ENCODE measurements at places on chromosomes 7 and 10.

- DNase-seq, result no peak
Observed at GRCh38 chr7:55413442-55413841, 48.3 kb downstream of the LANCL2 start.

DNA sequence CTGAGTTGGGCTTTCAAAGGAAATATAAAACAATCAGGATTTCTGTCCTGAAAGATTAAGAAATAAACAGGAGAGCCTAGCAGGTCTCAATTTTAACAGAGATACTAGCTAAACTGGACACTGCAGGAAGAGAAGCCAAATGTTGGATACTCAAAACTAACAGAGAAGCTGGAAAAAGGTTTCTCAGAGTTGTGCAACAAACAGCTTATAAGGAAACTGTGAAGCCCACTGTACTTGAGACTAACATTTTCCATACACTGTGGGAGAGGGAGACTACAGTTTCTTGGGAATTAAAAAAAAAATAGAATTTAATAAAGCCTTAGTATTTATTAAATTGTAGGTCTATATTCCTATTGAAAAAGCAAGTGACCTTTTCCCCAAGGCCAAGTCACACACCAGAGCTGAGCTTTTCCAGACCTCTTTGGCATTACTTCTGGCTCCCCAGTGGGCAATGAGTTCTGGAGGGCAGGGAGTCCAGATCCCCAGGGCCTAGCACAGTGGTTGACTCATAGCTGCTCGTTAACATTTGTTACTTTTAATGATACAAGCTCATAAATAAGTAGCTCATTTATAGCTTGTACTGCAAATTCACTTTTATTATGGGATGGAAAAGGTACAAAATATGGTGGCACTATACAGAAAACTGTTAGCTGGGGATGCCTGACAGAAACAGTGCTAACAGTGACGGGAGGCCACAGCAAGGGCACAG, 68.3 kb downstream of the MINDY3 start:
- DNase-seq, result no peak

DNA sequence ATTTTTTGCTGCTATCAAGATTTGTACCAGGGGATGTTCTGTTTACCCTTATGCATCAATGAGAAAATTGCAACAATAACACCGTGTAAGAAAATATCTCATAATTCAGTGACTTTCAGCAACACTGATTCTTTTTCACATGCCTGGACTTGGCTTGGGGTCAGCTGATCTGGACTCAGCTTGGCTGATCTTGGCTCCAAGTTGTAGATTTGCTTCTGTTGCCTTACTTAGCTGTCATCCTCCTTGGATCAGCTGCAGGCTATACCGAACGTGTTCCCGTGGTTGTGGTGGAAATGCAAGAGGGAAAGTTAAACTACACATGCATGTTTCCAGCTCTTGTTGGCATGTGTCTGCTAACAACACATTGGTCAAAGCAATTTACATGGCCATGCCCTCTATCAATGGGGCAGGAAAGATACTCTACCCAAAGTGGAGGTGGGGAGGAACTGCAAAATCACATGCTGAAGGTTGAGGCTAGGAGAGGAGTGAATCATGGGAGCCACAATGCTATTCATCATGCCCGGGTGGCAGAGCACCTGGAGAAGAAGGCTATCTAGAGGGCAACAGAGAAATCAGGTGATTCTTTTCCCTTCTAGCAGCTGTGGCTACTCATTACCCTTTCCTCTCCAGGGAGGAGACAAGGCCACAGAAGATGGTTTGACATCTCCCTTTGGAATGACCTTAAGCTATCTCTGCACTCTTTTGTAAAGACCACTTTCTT, 1276.3 kb upstream of the AUTS2 start:
- DNase-seq, result no peak

DNA sequence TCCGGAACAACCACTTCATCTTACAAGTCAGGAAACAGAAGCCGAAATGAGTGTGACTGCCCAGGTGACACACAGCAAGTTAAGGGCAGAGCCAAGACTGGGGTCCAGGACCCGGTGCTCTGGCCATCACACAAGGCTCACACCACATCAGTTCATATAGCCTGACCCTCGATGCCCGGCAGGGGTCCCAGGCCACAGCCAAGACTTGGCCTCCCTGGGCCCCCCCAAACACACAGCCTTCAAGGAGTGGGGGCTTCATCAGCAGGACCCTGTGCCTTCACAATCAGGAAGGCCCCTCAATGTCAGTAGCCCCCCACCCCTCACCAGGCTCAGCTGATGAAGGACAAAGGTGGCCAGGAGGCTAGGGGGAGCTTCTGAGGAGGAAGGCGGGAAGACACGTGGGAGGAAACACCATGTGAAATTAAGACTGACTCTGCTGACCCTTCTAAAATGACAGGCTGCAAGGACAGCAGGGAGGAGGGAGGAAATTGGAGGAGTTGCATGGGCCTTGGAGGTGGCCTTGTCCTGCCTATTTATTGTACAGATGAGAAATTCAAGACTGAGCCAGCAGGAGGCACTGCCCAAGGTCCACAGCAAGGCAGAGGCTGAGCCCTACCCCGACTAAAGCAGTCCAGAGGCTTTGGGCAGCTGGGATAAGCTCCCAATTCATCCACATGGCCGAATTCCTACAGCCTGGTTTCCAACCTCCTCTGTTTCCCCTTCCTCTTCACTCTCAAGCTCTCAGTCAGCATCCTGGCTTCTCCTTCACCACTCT, 216.1 kb upstream of the ZMIZ1 start:
- DNase-seq, result no peak

DNA sequence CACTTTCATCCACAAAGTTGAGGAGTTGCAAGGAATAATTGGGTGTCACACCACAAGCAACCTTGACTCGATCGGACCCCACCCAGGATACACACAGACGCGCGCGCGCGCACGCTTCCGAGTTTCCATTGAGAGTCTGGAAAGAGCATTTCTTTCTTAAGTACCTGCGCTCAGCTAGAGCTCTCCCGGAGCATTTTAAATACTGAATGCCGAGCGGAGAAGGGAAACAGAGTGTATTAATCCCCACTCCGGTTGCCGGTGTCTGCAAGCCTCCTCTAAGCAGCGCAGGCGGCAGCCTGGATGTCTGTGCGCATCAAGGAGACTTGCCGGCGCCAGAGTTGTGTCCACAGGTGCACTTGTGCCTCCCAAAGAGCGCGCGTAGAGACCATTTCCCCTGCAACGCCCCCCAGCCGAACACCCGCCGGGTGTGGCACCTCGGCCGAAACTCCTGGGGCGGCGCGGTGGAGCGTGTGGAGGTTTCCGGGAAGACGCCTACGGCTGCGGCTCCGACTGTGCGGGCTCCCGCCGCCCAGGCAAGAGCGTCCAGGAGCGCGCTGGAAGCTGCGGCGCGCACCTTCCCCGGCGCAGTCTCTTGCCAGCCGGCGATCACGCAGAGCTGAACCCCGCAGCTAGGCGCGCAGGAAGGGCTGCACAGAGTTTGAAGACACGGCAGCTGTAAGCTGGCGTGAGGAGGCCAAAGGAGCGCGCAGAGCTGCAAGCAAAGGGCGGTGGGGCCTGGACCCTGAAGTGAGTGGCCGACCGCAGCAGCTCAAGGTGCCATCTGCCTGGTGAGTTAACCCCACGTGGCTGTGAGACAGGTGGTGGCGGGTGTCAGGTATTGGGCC, 1.1 kb upstream of the FEZF1 start:
- DNase-seq, result no peak

DNA sequence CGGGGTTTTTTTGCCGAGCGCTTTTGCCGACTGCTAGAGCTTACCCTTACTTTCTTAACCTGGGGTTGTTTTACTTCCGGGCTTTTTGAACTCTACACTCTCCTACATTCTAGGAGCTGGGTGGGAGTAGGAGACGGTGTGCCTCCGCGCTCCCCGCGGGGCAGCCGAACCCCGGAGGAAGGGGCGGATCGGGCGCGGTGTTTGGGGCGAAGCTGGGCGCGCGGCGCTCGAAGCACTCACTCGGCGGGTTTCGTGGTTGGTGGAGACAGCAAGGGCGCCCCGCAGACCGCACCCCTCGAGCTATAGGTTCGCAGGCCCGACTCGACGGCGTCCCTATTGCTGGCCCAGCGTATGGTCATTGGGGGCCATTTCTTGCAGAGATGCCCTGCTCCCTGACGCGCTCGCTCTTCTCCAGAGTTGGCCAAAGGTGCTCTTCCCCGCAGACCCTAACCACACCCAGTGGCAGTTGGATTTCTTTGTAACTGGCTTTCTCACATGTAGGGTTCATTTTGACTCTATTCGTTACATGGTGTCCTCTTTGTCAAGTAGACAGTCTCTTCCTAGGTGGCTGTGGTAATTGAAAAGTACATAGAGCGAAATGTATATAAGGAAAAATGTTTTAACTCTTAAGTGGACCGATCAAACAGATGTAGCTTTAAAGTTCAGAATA, 364 bp downstream of the ZNF518A start:
- peak; percentile 42 for DNase-seq

GRCh38 chr10:88012641-88013040, 149.2 kb downstream of the PTEN start:
- no peak for DNase-seq

DNA sequence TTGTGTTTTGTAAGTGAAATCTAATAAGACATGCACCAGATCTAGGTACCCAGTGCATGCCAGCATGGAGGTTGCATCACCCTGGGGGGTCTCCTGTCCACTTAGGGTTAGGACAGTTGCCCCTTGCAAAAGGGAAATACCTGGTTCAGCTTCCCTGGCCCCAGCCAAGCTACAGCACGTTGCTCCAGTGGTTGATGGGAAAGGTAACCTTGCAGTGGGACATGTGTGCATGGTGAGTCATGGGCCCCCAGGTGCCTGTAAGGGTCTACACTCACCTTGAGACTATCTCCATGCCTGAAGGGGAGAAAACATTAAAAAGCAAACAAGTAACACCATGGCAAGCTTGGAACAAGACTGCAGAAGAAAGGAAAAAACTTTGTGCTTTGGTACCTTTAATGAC, 143.9 kb downstream of the LSM5 start:
- no peak for DNase-seq

- no peak for DNase-seq
Observed at GRCh38 chr10:77192402-77192801, 445.2 kb downstream of the KCNMA1 start.

GRCh38 chr7:117219485-117219884, 103.4 kb downstream of the WNT2 start:
- DNase-seq, result no peak

DNA sequence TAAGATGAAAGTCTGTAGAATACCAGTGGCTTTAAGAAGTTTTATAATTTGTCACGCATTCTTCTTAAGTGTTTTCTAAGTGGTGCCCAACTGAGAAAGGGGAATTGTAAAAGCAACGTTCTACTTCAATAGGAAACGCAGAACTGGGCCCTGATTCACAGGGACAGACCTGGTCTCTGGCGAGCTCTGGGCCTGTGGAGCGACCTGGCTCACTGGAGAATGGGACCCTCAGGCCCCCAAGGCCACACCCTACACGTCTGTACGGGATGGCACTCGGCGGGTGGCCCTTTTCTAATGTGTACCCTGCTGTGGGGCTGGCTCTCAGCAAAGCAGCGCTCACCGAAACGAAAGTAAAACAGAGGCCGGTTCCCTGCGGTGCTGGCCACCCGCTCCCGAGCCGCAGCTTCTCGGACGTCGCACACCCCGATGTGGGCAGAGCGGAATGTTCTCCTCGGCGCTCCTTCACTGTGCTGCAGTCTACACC, 205.0 kb downstream of the DIP2C start:
- no peak for DNase-seq

GRCh38 chr10:86535132-86535882, 13.7 kb upstream of the WAPL start:
- DNase-seq, result no peak

- no peak for DNase-seq
Observed at GRCh38 chr7:44569959-44570358, 3.7 kb downstream of the DDX56 start.

DNA sequence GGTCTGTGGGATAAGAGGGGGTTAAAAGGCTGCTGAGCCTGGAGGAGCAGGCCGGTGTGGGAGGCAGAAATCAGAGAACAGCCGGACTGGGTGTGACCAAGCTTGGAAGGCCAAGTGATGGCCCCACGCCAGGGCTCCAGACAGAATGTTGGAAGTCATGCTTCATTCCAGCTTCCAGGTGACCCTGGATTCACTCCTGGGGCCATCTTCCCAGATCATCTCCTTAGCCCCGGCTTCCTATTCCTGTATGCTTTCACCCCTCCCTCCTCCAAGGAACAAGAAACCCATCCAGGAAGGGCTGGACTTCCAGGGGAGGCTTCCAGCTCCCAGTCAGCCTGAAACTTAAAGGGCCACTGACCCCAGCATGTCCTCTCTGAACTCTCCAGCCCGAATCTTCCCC, 1.0 kb downstream of the INMT start:
- no peak for DNase-seq

DNA sequence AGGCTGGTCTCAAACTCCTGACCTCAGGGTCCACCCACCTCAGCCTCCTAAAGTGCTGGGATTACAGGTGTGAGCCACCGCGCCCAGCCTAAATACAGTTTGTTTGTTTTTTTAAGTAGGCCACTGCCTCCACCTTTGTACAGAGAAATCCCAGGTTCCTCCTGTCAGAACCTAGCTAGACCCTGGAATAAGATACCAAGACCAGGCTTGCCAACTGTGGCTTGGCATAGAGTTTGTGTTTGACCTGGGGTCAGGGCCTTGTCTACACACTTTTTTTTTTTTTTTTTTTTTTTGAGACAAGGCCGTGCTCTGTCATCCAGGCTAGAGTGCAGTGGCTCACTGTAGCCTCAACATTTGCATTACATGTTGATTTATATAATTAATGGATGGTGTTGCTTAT, 34.3 kb upstream of the DNAH11 start:
- DNase-seq, result no peak

DNA sequence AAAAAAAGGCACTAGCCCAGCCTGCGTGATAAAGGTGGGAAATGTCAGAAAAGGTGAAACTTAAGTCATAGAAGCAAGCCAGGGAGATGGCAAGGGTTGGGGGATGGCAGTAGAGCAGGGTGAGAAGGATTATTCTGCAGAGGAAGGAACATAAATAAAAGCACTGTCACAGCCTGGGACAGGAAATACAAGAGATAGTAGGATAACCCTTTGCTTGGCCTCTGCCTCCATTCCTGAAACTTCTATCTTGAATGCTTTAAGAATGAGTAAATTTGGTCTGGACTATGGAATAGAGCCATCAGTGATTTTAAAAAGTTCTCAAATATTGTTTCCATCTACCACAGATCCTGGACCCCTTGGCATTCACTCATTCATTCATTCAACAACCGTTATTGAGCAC, 50.0 kb downstream of the ABCC2 start:
- DNase-seq, result no peak

DNA sequence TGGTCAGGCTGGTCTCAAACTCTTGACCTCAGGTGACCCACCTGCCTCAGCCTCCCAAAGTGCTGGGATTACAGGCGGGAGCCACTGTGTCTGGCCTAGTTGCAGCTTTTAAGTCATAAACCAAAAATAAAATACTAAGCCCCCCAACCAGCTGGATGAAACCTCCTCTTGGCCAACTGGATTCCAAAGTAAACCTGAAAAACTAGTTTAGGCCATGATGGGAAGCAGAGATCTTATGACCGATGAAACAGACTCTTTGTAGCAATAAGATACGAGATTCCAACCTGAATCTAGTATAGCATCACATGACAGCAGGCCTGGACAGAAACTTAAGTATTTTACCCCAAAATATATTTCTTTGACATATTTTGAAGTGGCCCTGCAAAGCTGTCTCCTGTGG, 9.1 kb upstream of the MCM10 start:
- no peak for DNase-seq

GRCh38 chr7:41573862-41574261, 129.0 kb downstream of the INHBA start:
- DNase-seq, result no peak

Measured in stimulated activated CD8-positive, alpha-beta memory T cell treated with anti-CD3 and anti-CD28 coated beads, Interleukin-7, amount 100 ng/mL, for 24 hours (primary cell).